ENCODE measurements at places on chromosomes 6 and 20.

GRCh38 chr20:61061981-61062380 lies 190.1 kb upstream of the CDH4 start:
- no peak for DNase-seq

GRCh38 chr20:61966492-61967244 lies 99.0 kb downstream of the TAF4 start:
- no peak for DNase-seq

DNA sequence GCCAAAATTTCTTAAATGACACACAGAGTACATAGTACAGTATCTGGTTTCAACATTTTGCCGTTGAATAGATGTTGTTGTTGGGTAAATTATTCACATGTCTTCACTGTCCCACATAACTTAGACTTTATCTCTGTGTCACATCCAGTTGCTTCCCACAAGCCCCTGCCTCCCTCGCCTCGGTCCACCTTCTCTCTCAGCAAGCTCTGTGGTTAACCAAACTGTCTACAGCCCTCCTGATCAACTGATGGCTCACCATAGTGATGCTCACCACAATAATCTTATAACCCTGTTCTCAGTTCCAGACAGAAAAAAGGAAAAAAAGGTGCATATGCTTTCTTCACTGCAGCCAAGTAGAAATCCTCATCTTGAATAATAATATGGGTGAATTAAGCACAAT lies 23.0 kb downstream of the IL17F start:
- no peak for DNase-seq

- no peak for DNase-seq
Measured at GRCh38 chr20:62578294-62578897, 63.9 kb upstream of the SLCO4A1 start.

- no peak for DNase-seq
Measured at GRCh38 chr20:63176427-63177133, 39.4 kb downstream of the YTHDF1 start.

DNA sequence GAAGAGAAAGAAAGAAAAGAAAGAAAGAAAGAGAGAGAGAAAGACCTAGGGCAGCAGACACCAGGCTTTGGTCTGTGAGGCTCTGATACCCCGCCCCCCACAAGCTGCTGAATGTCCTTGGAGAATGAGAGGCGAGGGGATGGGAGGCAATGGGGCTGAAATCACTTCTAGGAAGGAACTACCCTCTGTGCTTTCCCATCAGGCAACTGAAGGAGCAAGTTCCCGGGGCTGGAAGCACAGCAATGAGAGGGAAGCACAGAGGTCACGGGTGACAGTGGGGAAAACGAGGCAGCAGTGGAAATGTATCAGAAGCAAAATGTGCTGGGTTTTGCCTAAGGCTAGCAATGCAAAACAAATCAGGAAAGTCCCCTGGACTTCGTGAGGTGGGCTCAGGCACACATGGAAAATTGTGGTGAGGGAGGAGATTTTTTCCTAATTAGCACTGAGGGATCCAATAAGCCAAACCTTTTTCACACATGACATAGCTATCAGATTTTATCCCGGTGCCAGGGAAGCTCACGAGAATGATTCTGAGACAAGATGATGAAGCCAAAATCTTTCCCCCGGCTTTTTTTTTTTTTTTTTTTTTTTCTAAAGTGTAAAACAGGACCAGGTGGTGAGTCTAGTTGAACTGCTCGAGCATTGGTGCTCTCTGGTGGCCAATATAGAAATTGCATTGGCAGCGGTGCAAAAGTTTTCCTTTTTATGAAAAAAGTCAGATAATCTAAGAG lies 16.8 kb upstream of the ARFGEF2 start:
- DNase-seq, result peak; percentile 56

DNA sequence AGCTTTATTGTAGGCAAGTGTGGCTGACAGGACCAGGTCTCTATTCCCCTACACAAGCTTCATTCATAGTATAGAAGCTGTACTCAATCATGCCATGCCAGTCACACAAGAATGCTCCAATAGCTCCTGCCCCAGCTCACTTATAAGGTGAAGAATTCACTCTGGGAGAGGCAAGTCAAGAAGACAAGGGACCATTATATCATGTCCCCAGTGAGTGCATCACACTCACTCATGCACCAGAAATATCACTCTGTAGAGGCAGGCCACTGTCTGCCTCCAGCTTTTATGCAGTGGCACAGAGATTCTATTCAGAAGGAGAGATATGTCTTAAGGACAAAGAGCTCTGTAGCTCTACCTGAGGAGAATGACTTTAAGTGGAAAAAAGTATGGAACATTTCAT lies 263.2 kb downstream of the GJA1 start:
- DNase-seq, result no peak

DNA sequence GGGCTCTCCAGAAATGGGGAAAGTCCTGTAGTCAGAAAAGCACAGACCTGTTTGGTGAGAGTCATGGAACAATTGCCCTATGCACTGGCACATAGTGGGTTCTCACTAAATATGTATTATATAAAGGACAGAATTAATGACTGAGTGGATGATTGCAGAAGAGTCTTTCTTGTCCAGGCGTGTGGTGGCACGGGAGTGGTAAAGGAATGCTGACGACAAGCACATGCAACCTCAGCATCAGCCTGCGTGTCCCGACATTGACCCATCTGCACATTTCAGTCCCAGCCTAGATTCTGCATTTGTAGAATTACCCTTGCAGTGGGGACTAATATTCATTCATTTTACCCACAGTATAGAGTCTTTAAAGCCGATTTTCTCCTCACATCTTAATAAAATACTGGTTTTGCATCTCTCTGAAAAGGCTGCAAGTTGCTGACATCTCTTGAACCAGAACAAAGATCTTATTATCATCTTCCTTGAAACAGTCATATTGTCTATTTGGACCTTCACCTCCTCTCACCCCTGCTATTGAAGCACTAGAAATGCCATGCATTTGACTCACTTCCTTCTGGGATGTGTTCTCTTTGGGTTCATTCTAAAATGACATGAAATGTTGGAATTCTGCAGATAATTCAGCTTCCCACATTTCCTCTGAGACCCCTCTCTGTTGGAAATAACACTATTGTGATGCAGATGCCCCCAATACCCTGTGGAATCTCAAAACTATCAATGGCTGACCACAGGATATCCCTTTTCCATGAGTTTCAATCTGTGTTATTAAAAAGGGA lies 883.6 kb upstream of the FLRT3 start:
- no peak for DNase-seq

DNA sequence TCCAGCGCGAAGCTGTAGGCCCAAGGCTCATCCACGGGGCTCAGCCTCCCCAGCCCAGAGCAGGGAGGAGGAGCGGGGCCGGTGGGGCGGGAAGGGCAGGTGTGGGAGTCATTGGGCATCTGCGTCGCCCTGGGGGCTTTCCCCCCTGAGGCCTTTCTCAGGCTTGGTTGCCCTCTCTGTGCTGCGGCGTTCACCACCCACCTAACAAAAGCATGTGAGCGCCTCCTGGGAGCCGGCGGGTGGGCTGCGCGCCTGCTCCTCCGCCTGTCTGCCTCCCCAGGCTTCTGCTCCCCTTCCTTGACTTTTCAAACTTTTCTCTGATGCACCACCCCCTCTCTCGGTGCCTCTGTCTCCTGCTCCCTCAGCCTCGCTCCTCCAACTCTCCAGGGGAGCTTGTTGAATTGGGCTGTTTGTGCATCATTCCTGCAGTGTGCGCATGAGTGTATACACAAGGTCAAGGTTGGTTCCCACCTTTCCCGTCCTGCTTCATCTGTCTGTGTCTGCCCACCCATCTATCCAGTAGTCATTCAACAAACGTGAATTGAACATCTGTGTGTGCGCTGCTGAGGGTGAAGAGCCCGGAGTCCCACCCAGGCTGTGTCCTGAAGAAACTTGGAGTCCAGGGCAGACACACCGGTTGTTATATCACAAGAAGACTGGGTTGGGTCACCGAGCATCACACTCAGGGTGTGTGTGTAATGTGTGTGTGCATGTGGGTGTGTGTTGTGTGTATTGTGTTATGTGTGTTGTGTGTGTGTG lies 82.4 kb upstream of the NNAT start:
- DNase-seq, result no peak

GRCh38 chr6:150412221-150412620 lies 43.4 kb downstream of the IYD start:
- DNase-seq, result no peak

GRCh38 chr20:63056236-63057170 lies 49.7 kb upstream of the BHLHE23 start:
- peak; percentile 14 for DNase-seq

DNA sequence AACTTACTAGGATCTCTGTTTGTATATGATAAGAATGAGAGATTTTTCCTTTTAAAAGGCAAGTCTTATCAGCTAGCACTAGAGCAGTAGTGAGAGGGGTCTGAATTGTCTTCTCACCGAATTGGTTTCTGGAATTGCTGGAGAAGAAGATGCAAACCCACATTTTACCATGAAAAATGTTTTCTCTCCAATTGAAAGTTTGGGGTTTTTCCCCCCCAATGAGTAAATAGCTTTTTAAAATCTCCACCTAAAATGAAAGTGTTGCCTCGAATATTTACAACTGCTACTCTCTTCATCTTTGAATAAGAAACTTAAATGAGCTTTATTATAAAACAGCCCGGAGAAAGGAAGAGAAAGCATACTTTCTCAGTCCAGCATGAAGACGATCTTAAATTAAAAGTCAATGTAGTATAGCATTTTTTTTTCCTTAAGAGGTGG lies 1.8 kb downstream of the TCF21 start:
- no peak for DNase-seq
